SJSA1 (cell line): ENCODE measurements at places on chromosomes 13 and 19. TPM values are rescaled to one million over a fixed set of nuclear protein-coding genes. Genes with fewer than 3 reads are reported as not detected.
A peak's percentile ranks its signal among the peaks of the same experiment; 100 is the strongest.

The RYR1 gene
- total RNA-seq: not detected in 2 replicates

The NLRP5 gene
- not detected in 2 replicates for total RNA-seq

The C19orf38 gene
- not detected in 2 replicates for total RNA-seq

The CCL25 gene
- total RNA-seq: not detected in 2 replicates

The ZNF541 gene
- not detected in 2 replicates for total RNA-seq

The LGALS4 gene
- not detected in 2 replicates for total RNA-seq

The DACT3 gene
- 2.4 and 4.4 TPM in 2 replicates for total RNA-seq

The ZNF208 gene
- total RNA-seq: not detected in 2 replicates

The DNAJC3 gene
- 30.4 and 37.9 TPM in 2 replicates for total RNA-seq

The SMAD9 gene
- 16.8 and 25.9 TPM in 2 replicates for total RNA-seq

The KLK8 gene
- total RNA-seq: not detected in 2 replicates

The COLGALT1 gene
- total RNA-seq: 73.9 and 114 TPM in 2 replicates

The TEX29 gene
- total RNA-seq: 0.82 TPM in 1 of 2 replicates, not detected in the other

GRCh38 chr13:79549355-79550106 lies 68.6 kb downstream of the NDFIP2 start:
- no peak for DNase-seq

DNA sequence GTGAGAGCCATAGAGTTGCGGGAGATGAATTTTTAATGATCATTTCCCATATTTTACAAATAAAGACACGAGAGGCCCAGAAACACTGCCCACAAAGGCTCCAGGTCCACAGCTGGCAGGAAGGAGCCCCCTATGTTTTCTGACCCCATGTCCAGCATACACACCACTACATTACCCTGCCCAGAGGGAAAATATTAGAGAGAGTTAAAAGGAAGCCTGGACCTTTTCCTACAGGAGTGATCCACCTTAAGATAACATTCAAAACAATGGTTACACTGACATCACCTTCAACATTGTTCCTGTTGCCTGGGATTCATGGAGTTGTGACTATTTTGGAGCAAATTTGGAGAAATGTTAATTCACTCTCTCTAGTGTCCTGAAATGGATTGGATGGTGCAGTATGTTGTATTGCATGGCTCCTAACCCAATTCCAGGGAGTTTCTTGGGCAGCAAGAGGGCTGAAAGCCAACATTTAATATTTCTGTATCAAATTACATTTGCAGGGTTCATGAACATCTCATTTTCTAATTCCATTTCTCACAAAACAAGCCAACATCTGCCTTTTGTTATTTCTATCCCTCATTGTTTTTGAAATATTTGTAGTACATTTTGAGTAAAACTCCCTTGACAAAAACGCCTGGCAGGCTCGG lies 172.5 kb downstream of the DLEU7 start:
- no peak for DNase-seq

DNA sequence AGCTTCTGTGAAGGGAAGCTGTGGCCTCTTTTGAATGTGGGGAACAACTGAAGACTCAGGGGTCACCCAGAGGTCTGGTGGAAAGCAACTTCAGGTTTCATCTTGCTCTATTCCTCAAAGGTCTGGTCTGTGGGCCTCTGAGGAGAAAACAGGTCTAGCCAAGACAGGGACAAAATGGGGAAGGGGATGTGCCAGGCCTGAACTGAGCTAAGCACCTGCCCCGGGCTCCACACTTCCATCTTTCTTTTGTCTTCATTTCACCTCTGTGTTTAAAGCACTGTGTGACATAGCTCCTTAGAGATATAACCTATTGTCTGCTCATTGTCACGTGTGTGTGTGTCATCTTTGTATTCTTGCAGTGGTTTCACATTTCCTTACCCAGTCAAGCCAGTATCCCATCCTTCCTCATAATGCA lies 19.9 kb upstream of the GDF15 start:
- DNase-seq: no peak

GRCh38 chr19:1756705-1757465 lies 3.6 kb downstream of the ONECUT3 start:
- DNase-seq: no peak

GRCh38 chr19:1941146-1942077 lies at the start of gene CSNK1G2:
Gene CSNK1G2, plus strand, starts transcription at chr19:1941172. Its CDS starts 28,601 bp downstream, at chr19:1969773.
- DNase-seq: no peak

- DNase-seq: peak; percentile 81
These were observed 968.8 kb downstream of the TUBA3C start for GRCh38 chr13:18212873-18213272.

- no peak for DNase-seq
These were observed 213.9 kb upstream of the SLITRK1 start for GRCh38 chr13:84096216-84096615.

- DNase-seq: no peak
These were observed 9.3 kb downstream of the ALOX5AP start for GRCh38 chr13:30744681-30745077.

- DNase-seq: no peak
These were observed 287.5 kb upstream of the HTR2A start for GRCh38 chr13:47184321-47184720.

GRCh38 chr13:47134939-47135489 lies 238.2 kb upstream of the HTR2A start:
- no peak for DNase-seq

- DNase-seq: peak; percentile 98
These were observed 14.1 kb downstream of the KLF2 start for GRCh38 chr19:16338470-16339360.

GRCh38 chr13:59570204-59570603 lies 593.5 kb downstream of the DIAPH3 start:
- no peak for DNase-seq

GRCh38 chr13:66794340-66795031 lies 435.6 kb downstream of the PCDH9 start:
- DNase-seq: no peak

DNA sequence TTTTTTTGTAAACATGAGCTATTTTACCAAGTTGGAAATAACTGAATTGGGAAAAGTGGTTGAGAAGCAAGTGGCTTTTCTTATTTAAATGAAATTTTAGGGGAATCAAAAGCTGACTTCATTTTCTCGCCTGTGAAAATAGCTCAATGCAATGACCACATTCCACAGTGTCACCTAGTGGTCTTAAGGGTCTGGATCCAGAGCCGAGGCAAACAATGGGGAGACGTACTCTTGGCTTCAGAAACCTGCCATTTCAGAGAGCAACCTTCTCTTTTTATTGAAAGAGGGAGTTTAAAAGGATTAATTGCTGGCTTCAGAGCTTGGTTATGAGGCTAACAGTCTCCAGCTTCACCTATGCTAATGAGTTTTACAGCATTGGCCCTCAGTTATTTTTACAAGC lies 39.7 kb upstream of the RXFP2 start:
- DNase-seq: no peak

DNA sequence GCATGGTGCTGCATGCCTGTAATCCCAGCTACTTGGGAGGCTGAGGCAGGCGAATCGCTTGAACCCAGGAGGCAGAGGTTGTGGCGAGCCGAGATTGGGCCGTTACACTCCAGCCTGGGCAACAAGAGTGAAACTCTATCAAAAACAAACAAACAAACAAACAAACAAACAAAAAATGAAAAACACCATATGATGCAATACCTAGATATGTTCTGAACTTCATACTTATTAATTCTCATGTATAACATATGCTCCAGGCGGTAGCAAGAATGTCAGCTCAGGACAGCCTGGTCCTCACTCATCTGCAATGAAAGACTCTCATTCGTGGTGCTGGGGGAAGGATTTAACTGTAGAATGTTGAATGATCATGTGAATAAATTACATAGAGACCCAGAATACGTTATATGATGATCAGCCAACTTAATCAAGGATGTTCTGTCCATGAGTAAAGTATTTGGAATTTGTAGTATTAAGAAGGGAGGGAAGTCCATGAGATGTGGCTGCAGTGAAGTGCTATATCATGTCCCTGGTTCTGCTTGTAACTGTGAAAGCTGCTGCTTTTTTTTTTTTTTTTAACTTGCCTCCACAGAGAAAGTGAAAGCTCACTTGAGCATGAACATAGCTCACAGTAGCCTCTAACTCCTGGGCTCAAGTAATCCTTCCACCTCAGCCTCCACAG lies 206.8 kb downstream of the UQCRFS1 start:
- no peak for DNase-seq

DNA sequence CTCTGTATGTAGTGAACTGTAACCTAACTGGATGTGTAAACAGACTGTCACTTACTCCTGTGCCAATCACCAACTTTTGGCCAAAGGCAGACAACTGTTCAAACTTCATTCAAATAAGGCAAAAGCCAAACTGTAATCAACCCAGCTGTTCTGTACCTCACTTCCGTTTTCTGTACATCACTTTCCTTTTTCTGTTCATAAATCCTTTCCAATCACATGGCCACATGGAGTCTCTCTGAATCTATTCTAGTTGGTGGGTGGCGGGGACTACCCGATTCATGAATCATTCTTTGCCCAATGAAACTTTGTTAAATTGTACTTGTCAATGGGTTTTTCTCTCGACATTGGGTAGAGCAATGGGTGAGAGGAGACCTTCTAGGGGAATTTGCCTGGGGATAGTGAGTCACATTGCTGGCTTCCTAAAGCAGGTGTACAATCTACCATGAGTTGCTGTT lies 178.3 kb upstream of the RFC3 start:
- no peak for DNase-seq

DNA sequence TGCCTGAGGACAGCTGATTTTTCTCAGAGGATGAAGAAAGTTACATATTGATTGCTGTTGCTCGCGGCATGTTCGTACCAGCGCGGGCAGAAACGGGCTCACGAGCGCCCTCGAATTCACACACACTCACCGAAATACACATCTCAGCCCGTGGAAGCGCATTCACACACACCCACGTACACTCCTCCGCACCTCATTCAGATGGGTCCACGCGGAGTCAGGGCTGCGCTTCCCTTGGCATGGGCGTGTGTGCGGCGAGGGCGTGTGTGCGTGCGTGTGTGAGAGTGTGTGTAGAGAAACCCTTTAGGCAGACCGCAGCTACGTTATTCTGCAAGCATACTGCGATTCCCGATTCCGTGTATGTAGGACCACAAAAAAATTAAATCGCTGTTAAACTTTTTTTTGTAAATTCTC lies 2.1 kb upstream of the PCDH17 start:
- no peak for DNase-seq

DNA sequence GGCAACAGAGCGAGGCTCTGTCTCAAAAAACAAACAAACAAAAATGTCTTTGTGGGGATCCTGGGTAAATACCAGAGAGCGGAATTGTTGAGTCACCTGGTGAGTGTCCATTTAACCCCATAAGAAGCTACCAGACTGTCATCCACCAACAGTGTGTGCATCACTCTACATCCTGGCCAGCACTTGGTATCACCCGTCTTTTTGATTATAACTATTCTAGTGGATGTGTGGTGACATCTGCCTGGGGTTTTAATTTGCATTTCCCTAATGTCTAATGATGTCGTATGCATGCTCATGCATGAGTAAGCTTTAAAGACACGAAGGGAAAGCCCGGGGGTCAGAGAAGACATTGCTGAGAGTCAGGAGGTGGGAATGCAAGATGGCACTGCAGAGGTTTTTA lies 126.7 kb upstream of the MRI1 start:
- peak; percentile 49 for DNase-seq

- DNase-seq: peak; percentile 46
These were observed at the start of gene NOVA2 for GRCh38 chr19:45973553-45974338. Gene NOVA2, minus strand, starts transcription at chr19:45973865. Its CDS starts 514 bp downstream, at chr19:45973351.

DNA sequence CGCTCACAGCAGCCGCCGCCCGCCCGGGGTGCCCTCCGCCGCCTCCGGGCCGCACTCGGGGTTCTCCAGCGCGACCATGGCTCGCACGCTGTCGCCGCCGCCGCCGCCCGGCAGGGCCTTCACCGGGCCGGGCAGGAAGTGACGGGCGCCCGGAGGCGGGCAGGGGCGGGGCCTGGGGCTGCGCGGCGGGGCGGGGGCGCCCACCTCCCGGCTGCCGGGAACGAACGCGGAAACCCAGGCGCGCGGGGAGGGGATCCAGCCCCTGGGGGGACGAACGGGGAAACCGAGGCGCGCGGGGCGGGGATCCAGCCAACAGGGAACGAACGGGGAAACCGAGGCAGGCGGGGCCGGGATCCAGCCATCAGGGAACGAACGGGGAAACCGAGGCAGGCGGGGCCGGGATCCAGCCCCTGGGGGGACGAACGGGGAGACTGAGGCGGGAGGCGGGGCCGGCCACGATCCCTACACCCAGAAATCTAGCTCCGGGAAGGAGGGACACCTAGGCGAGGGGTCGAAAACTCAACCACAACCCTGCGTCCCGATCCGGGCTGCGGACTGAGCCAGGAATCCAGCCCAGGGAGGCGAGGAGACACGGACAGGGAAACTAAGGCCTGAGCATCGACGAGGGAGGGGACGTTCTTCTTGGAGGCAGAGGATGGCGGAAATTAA lies at the start of gene R3HDM4:
TSS of gene R3HDM4 (minus strand) at position 140 of the 669 bp plus-strand sequence. CDS start at position 78, 62 bp downstream.
- DNase-seq: peak; percentile 69

- DNase-seq: peak; percentile 79
These were observed 3.4 kb upstream of the PRAM1 start for GRCh38 chr19:8505680-8506401.

- DNase-seq: no peak
These were observed 9.8 kb downstream of the MCF2L start for GRCh38 chr13:112978561-112979405.

- peak; percentile 89 for DNase-seq
These were observed 21.6 kb upstream of the WDR88 start for GRCh38 chr19:33110137-33110910.

GRCh38 chr19:6448045-6448444 lies 11.5 kb downstream of the SLC25A23 start:
- no peak for DNase-seq

GRCh38 chr19:10864538-10864899 lies 6.8 kb upstream of the CARM1 start:
- peak; percentile 67 for DNase-seq

GRCh38 chr19:15324791-15325519 lies 7.4 kb downstream of the BRD4 start:
- no peak for DNase-seq

DNA sequence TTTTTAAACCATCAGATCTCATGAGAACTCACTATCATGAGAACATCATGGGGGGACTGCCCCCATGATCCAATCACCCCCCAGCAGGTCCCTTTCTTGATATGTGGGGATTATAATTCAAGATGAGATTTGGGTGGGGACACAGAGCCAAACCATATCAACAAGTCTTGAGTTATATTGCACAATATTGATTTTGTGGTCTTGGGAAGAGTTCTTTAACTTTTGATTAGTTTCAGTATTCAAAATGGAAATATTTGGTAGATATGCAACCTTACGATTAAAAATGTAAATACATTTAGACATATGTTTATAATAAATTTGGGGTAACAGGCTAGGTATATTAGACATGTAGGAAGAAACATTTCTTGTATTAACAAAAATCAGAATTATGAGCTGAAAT lies 188.2 kb downstream of the GPC5 start:
- no peak for DNase-seq

DNA sequence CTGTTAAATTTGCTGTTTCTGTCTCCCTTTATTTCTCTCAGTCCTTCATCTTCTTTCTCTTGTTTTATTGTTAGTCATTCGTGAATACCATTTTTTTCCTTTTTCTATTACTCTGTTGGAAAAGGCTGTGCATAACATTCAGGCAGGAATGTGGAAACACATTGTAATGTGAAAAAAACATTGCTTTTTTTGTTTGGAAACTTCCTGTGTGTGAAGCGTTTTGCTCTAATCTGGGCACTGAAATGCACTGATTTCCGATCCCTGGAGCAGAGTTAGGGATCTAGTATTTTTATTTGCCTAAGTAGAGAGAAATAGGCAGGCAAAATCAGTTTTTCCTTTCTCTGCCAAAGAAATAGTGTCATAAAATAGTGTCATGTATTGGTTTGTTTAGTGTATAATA lies 155.5 kb downstream of the PCCA start:
- no peak for DNase-seq

- no peak for DNase-seq
These were observed 9.9 kb upstream of the ATG4D start for GRCh38 chr19:10533646-10534386.
